Stimulated activated CD8-positive, alpha-beta memory T cell treated with anti-CD3 and anti-CD28 coated beads, Interleukin-15, amount 100 ng/mL, for 48 hours (primary cell): ENCODE measurements at places on chromosomes 7 and 10.

- DNase-seq, result peak; percentile 82
Observed at GRCh38 chr7:139680676-139681462, 96.9 kb downstream of the HIPK2 start.

GRCh38 chr10:72087969-72088888 lies at the start of gene SPOCK2:
SPOCK2 (minus strand) TSS chr10:72088551; CDS start chr10:72088328, 223 bp downstream.
- DNase-seq, result no peak

GRCh38 chr10:113680190-113681111 lies 739 bp downstream of the CASP7 start:
- no peak for DNase-seq

- DNase-seq, result no peak
Observed at GRCh38 chr10:1169981-1170866, 114.0 kb downstream of the WDR37 start.

DNA sequence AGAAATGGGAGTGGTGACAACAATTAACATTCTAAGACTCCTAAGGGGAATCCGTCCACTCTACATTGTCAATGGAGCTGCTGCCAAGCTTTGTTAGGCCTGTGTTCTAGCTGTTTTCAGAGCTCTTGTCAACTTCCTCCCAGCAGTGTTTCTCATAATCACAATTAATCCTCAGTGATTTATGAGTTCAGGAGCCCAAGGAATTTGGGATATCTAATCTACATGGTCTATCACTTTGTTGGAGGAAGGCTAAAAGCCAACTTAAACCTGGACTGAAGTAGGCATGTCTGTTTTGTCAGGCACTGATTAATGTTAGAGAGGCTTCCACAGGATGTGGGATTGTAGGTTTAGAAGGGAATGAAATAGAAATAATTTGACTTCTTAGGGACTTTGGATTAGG lies 10.2 kb upstream of the OR2F2 start:
- DNase-seq, result no peak

DNA sequence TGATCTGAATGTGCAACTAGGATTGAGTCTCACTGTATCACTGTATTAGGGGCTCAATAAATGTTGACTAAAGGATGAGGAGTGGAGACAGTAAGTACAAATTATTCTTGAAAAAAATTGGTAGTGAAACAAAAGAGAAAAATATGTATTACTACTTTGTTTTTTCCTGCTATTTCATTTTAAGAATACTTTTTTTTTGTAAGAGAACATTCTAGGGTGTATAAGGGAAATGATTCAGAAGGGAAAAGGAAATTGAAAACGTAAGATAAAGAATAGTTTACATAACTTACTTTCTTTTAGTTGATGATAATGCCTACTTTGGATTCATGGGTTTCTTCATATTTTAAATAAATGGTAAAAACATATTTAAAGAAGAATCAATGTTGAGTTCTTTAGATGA lies 9.6 kb downstream of the CAPZA2 start:
- DNase-seq, result no peak

DNA sequence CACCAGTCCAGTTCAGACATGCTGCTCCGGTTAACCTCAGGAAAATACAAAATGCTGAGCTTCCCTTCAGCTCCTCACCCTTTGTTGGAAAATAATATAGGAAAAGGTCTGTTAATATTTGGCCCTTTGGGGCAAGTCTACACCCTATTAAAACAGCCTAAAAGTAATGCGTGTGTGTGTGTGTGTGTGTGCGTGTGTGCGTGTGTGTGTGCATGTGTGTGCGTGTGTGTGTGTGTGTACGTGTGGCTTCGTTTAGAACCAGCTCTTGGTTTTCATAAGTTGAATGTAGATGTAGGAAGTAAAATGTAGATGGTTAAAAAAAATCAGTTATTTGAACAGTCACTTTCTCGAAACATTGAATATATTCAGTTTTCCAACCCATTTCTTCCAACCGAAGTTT lies 61.1 kb upstream of the PDCD4 start:
- no peak for DNase-seq

GRCh38 chr10:2623675-2624274 lies 443.6 kb upstream of the PFKP start:
- DNase-seq, result no peak

- no peak for DNase-seq
Observed at GRCh38 chr10:83963446-83963845, 175.9 kb upstream of the GHITM start.

DNA sequence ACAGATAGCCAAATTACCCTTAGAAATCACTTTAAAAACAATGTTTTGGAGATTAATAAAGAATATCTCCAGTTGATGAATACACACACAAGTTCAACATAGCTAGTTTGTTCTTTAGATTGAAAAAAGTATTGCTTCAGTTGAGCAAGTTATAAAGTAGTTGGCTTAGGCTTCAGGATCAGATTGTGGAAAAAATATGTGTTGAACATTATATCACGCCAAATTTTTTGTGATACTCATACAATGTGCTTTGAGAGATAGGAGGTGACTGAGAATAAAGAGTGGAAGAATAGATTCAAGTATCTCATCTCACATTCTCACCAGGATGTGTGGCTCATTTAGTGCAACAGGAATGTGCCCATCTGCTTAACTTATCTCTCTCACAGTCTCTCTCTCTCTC lies 553.3 kb downstream of the HTR7 start:
- DNase-seq, result no peak

GRCh38 chr7:100546129-100546925 lies 7.3 kb downstream of the AGFG2 start:
- no peak for DNase-seq

GRCh38 chr10:7408291-7409044 lies 2.4 kb downstream of the SFMBT2 start:
- DNase-seq, result no peak

DNA sequence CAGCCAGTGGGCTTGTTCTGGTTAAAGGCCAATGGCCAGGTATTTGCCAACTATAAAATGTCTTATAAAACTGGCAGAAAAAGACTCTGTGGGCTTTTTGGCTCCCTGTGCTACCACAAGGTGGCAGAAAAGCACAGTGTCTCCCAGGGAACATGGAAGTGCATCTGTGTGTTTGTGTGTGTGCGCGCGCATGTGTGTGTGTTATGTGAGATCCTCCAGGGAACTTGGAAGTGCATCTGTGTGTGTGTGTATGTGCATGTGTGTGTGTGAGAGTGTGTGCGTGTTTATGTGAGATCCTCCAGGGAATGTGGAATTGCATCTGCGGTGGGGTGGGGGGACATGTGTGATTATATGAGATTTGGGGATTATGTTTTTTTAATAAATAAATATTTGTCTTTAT lies 30.2 kb upstream of the ABI1 start:
- DNase-seq, result peak; percentile 22

DNA sequence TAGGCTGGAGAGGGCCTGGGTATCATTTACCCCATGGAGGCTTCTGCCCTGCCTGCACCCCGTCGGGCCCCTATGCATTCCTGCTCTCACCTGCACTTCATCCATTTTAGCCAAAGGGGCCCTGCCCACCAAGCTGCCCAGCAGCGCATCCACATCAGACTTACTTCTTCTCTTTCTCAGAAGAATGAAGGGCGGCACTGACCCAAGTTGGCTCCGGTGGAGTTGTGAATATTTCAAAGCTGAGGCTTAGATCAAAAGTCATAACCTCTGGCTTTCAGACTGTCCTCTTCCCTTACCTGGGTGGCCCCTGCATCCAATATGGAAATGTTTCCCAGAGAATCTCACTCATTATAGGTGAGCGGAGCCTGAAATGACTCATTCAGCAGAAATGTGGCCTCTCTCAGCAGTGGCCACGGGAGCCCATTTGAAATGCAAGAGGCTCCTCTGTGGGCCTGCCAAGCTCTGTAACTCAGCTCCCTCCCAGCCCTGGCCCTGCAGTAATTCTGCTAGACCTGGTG lies 117.6 kb upstream of the TCF7L2 start:
- DNase-seq, result no peak

DNA sequence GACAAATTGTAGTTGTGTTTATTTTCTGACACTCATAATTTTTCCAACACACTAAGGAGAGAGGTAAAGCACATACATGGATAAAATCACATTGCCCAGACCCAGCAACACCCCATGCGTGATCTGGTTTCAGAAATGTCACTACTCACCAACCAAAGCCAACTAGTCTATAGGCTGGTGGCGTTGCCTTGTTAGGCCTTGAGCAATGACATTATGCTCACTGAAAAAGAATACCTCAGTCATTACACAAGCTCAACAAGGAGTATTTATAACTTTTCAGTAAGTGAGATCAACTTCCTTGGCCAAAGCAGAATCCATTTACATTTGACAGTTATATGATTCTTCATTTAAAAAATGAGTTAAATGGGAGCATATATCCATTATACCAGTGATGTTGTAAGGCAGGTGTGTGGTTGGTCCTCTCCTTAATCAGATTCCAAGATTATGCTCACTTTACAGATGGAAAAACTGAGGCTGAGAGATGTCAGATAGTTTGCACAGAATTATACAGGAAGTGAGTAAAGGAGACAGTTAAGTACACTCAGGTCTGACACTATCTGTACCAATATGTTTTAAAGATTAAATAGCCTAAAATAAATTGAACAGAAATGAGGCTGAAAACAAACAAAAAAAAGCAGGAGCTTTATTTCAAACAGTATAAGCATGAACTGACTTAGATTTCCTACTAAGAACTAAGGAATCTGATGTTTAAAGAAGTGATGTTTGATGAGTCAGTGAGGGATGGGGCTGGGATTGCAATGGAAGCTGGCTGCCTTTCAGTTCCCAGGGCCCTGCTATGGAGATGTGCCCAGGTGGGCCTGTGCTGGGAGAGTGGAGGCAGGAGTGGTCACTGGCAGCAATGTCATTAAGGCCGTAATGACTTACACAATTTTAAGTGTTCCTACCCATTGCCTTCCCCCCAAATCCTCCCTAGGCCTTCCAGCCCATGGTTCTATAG lies 118.3 kb downstream of the RAPGEF5 start:
- DNase-seq, result no peak

DNA sequence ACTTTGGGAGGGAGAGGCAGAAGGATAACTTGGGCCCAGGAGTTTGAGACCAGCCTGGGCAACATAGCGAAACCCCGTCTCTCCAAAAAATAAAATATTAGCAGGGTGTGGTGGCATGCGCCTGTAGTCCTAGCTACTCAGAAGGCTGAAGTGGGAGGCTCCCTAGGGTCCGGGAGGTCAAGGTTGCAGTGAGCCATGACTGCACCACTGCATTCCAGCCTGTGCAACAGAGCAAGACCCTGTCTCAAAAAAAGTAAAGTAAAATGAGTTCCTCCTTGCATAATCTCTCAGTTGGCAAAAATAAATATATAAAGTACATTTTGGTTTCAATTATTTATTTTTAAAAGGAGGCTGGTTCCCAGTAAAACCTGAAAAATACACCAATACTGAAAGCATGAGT lies 11.8 kb downstream of the NANOS1 start:
- no peak for DNase-seq

- DNase-seq, result no peak
Observed at GRCh38 chr7:68587599-68587998, 1010.7 kb upstream of the AUTS2 start.

- no peak for DNase-seq
Observed at GRCh38 chr7:155464183-155464582, 6.3 kb downstream of the EN2 start.

- DNase-seq, result no peak
Observed at GRCh38 chr7:19114551-19114855, 2.9 kb downstream of the TWIST1 start.

- DNase-seq, result no peak
Observed at GRCh38 chr7:127504715-127505114, 80.7 kb downstream of the GCC1 start.

- DNase-seq, result no peak
Observed at GRCh38 chr7:74078461-74078860, 5.1 kb upstream of the LIMK1 start.

GRCh38 chr10:95278061-95278988 lies 12.5 kb downstream of the PDLIM1 start:
- no peak for DNase-seq

DNA sequence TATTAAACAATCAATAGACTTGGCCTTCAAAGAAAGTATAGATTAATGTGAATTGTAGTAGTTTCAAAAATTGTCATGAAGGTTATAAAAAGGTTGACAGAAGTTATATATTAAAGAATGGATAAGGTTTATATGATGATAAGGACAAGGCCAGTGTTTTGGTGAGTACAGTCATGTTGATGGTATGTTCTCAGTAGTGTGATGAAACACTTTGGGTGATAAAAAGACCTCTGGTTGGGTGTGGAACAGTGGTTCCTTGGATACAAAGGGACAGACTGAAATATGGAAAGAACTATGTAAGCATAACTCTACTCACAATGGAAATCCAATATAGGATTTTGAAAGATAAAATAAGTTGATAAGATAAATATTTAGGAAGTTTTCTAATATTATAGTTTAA lies 866.3 kb downstream of the ANKRD7 start:
- DNase-seq, result no peak

- no peak for DNase-seq
Observed at GRCh38 chr10:21808550-21808949, 195.0 kb downstream of the DNAJC1 start.

DNA sequence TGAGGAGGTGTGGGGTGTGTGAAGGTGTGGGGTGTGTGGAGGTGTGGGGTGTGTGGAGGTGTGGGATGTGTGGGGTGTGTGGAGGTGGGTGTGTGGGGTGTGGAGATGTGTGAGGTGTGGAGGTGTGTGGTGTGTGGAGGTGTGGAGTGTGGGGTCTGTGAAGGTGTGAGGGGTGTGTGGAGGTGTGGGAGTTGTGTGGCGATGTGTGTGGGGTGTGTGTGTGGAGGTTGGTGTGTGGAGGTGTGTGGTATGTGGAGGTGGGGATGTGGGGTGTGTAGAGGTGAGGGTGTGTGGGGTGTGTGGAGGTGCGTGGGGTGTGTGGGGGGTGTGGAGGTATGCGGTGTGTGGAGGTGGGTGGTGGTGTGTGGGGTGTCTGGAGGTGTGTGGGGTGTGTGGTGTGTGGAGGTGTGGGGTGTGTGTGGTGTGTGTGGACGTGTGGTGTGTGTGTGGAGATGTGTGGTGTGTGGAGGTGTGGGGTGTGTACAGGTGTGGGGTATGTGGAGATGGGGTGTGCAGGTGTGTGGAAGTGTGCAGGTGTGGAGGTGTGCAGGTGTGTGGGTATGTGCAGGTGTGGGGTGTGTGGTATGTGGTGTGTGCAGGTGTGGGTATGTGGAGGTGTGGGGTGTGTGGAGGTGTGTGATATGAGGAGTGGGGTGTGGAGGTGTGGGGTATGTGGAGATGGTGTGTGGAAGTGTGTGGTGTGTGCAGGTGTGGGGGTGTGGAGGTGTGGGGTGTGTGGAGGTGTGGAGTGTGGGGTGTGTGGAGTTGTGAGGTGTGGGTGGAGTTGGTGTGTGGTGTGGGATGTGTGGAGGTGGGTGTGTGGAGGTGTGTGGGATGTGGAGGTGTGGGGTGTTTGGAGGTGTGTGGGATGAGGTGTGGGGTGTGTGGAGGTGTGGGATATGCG lies 34.5 kb downstream of the SPDYE17 start:
- no peak for DNase-seq

DNA sequence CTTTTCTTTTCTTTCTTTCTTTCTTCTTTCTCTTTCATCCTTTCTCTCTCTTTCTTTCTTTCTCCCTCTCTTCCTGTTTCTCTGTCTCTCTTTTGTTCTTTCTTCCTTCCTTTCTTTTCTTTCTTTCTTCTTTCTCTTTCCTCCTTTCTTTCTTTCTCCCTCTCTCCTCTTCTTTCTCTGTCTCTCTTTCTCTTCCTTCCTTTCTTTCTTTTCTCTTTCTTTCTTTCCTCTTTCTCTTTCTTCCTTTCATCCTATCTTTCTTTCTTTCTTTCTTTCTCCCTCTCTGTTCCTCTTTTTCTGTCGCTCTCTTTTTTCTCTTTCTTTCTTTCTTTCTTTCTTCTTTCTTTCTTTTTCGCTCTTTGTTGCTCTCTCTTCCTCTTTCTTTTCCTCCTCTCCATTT lies 1149.2 kb upstream of the AUTS2 start:
- DNase-seq, result no peak
